ENCODE measurements at places on chromosomes 12 and 14.

GRCh38 chr12:24554612-24555295 is 394.1 kb downstream of the BCAT1 start:
- DNase-seq = no peak

DNA sequence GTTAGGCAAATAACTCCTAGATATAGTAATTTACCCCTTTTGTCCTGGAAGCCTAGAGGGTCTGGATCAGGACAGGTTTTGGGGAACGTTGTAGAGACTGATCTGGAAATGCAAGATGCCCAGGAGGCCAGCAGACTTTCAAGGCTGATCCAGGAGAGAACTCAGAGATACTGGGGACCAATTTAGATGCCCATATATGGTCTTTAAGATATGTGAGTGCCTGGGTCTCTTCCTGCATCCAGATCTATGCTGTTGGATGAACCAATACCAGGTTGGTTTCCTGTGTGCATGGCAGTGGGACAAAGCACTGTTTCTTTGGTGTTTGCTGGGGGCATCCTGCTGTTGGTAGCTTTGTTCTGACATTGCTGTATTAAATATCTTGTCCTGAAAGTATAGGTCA is 5.4 kb downstream of the ERG28 start:
- DNase-seq = no peak

DNA sequence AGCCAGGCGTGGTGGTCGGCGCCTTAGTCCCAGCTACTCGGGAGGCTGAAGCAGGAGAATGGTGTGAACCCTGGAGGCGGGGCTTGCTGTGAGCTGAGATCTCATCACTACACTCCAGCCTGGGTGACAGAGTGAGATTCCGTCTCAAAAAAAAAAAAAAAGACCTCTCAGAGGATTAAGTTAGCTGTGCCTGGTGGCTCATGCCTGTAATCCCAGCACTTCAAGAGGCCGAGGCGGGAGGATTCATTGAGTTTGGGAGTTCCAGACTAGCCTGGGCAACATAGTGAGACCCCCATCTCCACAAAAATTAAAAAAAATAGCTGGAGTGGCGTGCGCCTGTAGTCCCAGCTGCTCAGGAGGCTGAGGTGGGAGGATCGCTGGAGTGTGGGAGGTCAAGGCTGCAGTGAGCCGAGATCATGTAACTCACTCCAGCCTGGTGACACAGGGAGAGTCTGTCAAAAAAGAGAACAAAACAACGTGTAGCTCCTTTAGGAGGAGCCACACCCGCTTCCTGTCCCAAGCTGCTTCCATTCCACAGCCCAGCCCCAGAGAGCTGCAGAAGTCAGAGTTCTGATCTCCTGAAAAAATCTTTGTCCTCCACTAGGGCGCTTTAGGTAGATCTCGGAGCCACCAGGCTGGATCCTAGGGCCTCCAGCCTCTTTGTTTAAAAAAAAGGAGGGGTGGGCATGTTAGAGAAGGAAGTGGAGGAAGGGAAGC is 11.5 kb upstream of the ULK1 start:
- no peak for DNase-seq

GRCh38 chr14:91394105-91395081 is 23.2 kb downstream of the CCDC88C start:
- no peak for DNase-seq

- DNase-seq = peak; percentile 53
These were observed 25.0 kb downstream of the HIP1R start for GRCh38 chr12:122860040-122860853.

- no peak for DNase-seq
These were observed 34.5 kb downstream of the RTN1 start for GRCh38 chr14:59836116-59836515.

GRCh38 chr12:61821381-61821780 is 438.8 kb upstream of the USP15 start:
- no peak for DNase-seq

GRCh38 chr14:74476607-74477006 is 16.5 kb downstream of the NPC2 start:
- DNase-seq = no peak

- DNase-seq = no peak
These were observed 130.4 kb upstream of the NTF3 start for GRCh38 chr12:5301539-5301938.

GRCh38 chr12:56723889-56724700 is 1.0 kb downstream of the NACA start:
- DNase-seq = peak; percentile 25

DNA sequence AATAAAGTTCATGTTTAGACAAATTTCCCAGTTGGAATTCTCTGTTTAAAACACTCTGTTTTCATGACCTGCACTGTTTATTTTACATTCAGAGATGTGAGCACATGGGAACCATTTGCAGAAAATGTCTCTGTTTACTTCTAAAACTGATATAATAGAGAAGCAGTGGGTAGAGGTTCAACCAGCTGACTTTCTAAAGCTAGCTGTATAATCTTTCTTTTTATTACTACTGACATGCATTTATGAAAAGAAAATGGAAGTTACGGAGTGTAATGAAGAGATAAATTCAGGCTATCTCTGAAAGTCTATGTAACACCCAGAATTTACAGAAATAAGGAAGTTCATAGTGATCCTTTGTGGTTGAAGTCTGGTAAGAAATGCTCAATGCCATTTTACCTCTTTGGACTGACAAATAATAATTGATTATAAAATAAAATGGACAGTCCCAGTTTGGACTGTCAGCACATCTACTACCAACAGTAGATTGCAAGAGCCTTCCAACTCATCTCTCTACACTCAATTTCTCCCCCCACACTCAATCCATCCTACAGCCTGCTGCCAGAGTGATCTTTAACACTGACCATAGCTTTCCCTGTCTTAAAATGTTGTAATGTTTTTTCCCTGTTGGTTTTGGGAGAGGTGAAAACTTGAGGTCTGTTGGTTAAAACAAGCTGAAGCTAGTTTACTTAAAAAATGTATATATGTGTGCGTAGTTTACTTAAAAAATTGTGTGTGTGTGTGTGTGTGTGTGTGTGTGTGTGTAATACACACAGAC is 137.4 kb downstream of the AEBP2 start:
- no peak for DNase-seq

DNA sequence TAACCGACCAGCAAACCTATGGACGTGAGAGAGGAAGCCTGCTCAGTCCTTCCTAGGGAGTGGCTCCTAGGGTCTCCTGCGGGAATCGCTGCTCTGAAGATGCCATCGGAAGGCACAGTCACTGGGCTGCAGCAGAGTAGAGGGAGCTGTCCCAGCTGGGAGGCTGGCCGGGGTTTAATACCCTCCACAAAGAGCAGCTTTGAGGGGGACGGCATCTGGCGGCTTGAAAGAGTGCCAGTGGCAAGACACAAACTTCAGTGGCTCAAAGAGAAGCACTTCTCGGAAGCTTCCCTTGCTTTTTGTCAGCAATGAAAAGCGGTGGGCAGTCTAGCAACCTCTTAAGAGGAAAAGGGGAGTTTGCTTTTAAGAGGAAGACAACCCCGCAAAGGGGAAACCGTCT is 114.6 kb downstream of the TMEM132C start:
- DNase-seq = no peak

DNA sequence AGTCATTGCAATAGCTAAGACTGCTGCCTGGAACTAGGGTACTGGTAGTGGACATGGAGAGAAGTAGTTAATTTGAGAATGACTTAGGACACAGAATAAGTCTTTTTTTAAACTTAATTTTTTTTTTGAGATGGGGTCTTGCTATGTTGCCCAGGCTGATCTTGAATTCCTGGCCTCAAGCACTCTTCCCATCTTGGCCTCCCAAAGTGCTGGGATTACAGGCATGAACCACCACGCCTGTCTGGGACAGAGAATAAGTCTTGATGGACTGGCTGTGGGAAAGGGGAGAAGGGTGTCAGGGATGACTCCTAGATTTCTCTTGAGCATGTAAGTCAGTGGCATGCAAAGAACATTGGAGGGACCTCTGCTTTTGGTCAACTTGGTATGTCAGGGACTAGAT is 42.9 kb downstream of the LIN52 start:
- no peak for DNase-seq

GRCh38 chr12:13489246-13489645 is 292.7 kb downstream of the EMP1 start:
- no peak for DNase-seq

DNA sequence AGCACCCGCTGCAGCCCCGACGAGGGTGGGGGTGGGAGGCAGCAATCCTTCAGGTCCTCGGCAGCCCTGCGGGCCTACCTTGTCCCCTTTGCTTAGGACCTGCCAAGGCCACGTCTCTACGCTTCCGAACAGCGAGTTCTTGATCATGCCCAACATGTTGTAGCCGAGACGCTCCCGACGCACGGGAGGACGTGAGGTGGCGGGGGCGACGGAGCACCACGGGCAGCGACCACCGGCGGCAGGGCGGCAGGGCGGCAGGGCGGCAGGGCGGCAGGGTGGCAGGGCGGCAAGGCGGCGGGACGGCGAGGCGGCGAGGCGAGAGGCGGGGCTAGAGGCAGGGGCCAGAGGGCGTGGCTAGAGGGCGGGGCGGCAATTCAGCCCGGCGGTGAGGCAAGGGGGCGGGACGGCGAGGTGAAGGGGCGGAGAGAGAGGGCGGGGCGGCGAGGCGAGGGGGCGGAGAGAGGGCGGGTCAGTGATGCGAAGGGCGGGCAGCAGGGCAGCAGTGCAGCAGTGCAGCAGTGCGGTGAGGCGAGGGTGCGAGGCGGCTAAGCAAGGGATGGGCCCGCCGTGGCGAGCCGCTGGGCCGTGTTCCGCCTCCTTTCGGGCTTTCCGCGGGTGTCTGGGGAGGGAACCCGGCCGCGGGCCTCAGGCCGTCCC is at the start of gene HEBP1:
TSS of gene HEBP1 (minus strand) at position 307 of the 657 bp plus-strand sequence. CDS start at position 156, 151 bp downstream.
- peak; percentile 77 for DNase-seq

GRCh38 chr14:44029933-44030332 is 477.1 kb downstream of the FSCB start:
- no peak for DNase-seq

DNA sequence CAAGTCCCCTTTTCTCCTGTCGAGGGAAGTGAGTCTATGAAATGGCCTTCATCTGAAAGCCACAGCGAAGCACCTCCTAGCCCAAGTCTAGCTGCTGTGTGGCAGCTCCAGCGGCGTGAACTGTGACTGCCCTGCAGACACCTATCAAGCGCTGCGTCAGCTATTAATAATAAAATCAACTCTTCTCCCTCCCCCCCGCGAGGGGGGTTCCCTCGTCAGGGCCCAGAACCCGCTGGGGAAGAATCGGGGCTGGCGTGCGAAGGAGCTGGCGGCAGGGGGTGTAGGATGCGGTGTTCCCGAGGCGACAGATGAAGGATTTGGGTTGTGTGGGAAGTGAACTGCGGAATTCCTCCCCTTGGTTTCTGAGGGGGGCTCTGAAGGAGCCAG is 662 bp upstream of the ATP2A2 start:
- DNase-seq = peak; percentile 42

- no peak for DNase-seq
These were observed 873.5 kb upstream of the TMEM132C start for GRCh38 chr12:127393465-127393864.

DNA sequence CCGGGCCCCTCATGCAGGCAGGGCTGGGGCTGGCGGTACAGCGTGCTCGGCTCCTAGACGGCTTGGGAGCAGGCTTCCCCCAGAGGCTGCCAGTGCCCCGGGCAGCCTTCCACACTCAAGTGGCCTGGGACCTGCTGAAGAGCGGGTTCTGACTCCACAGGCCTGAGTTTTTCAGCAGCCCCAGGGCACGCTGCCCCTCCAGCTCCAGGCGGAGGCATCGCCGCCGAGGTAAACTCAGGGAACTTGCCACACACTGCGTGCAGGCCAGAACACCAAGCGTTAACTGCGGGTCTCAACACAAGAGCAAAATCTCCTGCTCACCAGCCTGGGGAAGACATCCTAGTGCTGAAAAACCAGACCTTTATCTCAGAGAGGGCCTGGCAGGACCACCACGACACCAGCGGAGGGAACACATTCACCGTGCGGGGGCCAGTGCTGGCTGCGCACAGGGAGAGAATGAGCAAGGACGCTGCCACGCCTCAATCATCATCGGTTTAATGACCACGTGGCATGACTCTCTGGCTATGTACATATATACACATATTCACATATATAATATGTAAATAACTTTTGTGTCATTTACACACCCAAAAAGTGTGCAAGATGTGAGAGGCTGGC is 21.3 kb downstream of the PSMC1 start:
- DNase-seq = no peak
